Activated CD8-positive, alpha-beta memory T cell treated with anti-CD3 and anti-CD28 coated beads for 1 hour (primary cell): ENCODE measurements at places on chromosomes 3 and 15.

DNA sequence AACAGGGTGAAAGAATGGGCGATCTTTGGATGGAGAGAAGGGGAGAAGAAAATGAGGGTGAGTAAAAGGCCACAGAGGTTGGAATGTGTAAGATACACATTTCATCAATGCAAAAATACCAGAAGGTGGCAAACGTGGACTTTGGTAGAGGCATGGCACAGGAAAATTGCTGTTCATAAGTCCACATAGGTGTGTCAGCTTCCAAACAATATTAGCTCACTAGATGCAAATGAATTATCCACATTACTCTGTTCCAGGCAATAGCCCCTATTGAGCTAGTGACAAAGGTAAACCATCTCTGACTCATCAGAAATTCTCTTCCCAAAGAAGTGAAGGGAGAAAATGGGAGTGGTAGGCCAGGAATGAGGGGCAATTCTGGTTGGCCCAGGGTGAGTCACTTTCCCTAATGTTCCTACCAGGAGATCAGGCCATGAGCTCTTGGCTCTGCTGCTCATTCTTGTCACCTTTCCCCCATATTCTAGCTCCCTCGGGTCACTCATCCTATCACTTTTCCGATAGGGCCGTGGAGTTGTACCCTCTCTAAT lies 19.9 kb downstream of the ACKR2 start:
- no peak for DNase-seq

- no peak for DNase-seq
Measured at GRCh38 chr3:44795197-44795596, 33.6 kb downstream of the KIF15 start.

GRCh38 chr3:8746780-8747345 lies 13.3 kb downstream of the CAV3 start:
- DNase-seq = no peak

- DNase-seq = no peak
Measured at GRCh38 chr15:92808598-92809063, 91.5 kb upstream of the CHD2 start.

- no peak for DNase-seq
Measured at GRCh38 chr15:57865294-57865693, 158.8 kb downstream of the POLR2M start.

DNA sequence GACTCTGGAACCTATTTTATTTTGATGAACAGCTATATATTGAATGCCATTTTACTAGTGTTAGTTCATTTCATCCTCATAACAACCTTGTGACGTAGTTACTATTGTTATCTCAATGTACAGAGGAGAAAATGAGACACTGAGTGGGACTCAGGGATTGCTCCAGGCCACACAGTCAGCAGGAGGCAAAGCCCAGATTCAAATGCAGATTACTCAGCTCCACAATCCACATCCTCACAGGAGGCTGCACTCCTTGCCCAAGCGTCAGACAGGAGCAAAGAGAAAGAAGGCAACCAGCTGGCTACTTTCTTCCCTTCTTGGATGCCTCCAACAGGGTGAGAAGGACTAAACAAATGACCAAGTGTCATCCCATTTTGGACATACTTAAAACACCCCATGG lies 92.0 kb upstream of the CCDC54 start:
- DNase-seq = no peak

GRCh38 chr15:59976480-59977271 lies 27.4 kb upstream of the FOXB1 start:
- DNase-seq = no peak

- no peak for DNase-seq
Measured at GRCh38 chr15:85770096-85771041, 24.4 kb downstream of the KLHL25 start.
